KG1 (cell line): ENCODE measurements at places on chromosomes 16 and 17.
A peak's percentile ranks its signal among the peaks of the same experiment; 100 is the strongest.

- DNase-seq = no peak
Measured at GRCh38 chr16:11992008-11992584, 15.6 kb downstream of the SNX29 start.

GRCh38 chr16:3690470-3690928 is 26.8 kb downstream of the TRAP1 start:
- peak; percentile 37 for DNase-seq

DNA sequence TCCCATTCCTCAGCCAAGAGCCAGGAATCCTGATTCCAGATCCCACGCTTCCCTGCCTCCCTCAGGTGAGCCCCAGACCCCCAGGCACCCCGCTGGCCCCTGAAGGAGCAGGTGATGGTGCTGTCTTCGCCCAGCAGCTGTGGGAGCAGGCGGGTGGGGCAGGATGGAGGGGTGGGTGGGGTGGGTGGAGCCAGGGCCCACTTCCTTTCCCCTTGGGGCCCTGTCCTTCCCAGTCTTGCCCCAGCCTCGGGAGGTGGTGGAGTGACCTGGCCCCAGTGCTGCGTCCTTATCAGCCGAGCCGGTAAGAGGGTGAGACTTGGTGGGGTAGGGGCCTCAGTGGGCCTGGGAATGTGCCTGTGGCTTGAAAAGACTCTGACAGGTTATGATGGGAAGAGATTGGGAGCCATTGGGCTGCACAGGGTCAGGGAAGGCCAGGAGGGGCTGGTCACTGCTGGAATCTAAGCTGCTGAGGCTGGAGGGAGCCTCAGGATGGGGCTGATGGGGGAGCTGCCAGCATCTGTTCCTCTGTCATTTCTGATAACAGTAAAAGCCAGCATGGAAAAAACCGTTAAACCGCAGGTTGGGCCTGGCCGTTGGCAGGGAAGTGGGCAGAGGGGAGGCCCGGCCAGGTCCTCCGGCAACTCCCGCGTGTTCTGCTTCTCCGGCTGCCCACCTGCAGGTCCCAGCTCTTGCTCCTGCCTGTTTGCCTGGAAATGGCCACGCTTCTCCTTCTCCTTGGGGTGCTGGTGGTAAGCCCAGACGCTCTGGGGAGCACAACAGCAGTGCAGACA is at the start of gene SPN:
Gene SPN (plus strand): TSS at position 232 of the 791 bp plus-strand sequence. CDS start 482 bp downstream, at position 714.
- DNase-seq = peak; percentile 64

- peak; percentile 1 for DNase-seq
Measured at GRCh38 chr17:14790521-14790920, 474.6 kb downstream of the PMP22 start.

DNA sequence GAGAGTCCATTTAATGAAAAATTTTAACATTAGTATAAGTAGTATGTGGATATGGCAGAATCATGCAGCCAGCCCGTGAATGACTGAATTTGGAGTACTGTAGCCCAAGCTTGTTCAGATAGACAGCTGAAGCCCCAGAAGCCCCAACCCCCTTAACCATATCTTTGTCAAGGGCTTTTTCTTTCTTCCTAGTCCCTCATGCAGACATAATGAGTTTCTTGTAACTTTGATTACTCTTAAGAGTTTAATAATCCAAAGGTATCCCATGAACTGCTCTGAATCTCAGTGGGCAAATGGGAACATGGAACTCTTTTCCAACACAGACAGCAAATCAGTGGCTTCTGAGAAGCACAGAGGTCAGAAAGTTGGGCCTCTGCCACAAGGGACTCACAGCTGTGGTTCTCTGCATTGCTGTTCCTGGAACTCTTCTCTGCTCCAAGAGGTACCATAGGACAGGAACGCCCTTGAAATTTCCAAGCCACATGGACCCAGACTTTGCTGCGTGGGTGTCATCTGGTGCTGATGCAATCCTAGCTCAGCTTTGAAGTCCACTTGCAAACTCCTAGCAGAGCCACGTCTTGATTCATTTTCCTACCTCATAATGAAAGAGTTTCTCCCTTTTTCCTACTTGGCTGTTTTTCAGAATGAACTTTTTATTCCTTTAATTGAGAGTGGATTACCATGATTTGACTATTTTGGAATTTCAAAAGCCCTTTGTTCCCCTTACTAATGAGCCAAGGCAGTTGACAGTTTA is 18.1 kb downstream of the LYRM1 start:
- no peak for DNase-seq

GRCh38 chr16:22765479-22765878 is 48.5 kb upstream of the HS3ST2 start:
- no peak for DNase-seq

DNA sequence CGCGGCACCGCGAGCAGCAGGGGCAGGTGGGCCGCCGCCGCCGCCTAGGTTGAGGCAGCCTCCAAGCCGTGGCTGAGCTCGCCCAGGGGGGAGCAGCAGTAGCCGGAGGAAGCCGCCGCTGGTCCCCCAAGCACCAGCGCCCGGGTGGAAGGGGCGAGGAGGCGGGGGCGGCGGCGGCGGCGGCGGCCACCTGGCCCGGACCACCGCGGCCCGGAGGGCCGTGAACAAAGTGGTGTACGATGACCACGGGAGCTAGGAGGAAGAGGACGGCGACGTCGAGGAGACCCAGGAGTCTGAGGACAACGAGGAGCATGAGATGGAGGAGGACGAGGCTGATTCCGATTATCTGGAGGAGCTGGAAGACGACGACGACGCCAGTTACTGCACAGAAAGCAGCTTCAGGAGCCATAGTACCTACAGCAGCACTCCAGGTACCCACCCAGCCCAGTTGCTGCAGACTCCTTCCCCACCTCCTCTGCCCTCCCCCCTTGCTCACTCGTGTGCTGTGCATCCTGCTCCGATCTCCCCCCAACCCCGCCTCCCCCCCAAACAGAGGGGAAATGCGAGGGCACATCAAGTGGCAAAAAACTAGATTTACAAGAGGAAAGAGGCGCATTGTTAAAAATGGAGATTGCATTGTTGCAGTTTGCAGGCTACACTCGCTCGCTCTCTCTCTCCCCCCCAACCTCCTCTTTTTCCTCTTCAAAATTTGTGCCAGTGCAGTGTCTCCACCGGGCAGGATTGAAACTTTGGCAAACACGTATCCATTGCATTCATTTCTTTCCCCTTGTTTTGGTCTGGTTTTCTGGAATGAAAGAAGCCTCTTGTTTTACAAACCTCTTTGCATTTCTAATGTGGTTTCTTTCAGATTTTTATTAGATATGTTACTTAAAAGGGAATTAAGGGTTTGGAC is 41.8 kb upstream of the AMZ2 start:
- DNase-seq = no peak

- DNase-seq = no peak
Measured at GRCh38 chr17:78180083-78180482, 6.8 kb downstream of the TK1 start.

GRCh38 chr17:76268015-76268749 is 3.0 kb downstream of the UBALD2 start:
- peak; percentile 46 for DNase-seq

- no peak for DNase-seq
Measured at GRCh38 chr17:79609049-79609589, 1.7 kb downstream of the RBFOX3 start.

GRCh38 chr16:87044829-87045228 is 272.4 kb downstream of the C16orf95 start:
- no peak for DNase-seq

DNA sequence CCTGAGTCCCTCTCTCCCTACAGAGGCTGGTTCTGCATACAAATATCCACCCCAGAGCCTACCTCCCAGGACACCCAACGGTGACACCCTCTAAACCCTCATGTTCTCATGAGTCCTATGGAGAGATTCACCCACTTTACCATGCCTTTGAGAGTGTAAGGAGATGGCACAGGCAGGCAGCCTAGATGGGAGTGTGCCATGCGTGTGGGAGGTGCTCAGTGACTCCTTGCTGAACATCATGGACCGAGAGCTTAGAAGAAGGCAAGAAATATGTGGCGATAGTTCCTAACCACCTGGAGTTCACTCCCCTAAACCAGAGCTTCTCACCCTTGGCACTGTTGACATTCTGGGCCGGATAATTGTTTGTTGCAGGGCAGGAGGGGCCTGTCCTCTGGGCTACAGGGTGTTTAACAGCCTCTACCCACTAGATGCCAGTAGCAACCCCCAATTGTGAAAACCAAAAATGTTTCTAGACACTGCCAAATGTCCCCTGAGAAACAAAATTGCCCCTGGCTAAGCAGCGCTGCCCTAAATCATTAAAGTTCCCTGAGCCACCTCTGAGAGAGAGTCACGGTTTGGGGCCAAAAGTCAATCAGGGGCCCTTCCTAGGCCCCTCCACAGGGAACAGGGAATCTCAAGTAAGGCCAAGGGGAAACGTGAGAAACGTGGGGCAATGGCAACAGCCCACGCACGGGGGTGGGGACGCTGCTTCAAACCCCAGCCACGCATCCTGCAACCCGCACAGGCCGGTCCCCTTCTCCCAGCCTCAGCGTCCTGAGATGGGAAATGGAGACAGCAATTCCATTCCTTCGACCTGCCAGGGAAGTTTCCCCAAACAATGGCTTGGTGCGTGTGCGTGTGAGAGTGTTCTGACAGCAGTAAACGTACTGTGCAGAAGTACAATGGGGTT is 66.8 kb downstream of the C16orf78 start:
- peak; percentile 14 for DNase-seq

- no peak for DNase-seq
Measured at GRCh38 chr17:50739098-50739497, 19.7 kb downstream of the LUC7L3 start.

DNA sequence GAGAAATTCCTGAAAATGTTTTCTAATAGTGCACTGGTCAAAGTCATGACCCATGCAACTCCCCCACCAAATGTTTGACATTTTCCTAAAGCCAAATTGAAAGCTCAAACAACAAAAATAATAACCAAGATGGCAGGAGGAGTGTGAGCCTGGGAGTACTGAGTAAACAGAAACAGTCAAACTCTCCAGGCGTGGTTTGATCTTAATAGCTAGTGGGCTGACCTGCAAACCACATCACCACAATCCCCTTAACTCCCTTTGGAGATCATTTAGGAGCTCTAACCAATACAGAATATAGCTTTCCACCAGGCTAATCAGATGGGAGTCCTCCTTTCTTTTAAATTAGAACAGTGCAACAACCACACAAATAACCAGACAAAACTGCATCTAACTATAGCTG is 19.2 kb upstream of the MEIOC start:
- no peak for DNase-seq

DNA sequence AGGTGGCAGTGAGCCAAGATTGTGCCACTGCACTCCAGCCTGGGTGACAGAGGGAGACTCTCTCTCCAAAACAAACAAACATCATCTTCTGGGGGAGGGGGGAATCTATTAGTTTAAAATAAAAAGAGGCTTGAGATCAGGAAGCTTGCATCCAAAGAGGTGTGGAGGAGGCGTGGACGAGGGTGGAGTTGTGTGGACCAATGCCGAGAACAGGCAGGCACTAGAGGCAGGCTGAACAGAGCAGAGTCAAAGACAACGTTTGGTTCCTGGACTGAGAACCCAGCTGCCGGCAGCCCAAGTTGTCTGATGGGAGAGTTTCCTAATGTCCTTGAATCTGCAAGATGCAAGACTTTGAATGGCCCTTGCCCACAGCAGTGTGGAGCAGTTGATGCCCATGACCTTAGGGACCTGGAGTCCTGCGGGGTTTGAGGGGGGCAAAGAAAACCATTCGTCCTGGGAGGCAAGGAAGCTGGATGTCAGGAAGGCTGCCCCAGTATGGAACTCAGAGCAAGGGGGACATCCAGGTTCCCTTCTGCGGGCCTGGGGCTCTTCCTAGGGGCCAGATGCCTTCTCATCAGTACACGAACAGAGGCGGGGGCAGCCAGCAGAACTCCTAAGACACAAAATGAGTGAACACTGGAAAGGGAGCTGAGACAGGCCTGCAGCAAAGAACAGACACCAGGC is 9.2 kb downstream of the TBC1D16 start:
- no peak for DNase-seq

DNA sequence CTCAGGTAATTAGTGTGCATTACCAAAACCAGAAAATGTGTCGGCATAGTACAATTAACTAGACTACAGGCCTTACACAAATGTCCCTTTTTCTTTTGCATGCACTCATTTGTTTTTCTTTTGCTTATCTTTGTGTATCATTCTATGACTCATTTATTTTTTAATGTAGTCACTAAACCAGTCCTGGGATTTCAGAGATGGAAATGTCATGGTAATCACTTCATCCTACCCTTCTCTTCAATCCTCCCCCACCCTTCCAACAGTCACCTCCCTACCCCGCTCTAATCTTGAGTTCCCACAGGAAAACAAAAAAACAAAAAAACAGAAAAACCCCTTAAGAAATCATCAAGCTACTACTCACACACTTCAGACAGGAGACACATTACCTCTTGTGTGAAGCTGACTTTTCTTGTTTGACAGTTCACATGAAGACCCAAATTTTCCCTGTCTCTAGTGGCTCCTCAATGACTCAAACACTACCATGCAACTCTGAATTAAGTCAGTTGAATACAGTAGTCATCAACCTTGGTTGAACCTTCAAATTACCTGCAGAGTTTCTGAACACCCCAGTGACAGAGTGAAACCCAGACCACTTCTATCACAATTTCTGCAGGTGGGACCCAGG is 242.4 kb upstream of the SALL1 start:
- DNase-seq = no peak

DNA sequence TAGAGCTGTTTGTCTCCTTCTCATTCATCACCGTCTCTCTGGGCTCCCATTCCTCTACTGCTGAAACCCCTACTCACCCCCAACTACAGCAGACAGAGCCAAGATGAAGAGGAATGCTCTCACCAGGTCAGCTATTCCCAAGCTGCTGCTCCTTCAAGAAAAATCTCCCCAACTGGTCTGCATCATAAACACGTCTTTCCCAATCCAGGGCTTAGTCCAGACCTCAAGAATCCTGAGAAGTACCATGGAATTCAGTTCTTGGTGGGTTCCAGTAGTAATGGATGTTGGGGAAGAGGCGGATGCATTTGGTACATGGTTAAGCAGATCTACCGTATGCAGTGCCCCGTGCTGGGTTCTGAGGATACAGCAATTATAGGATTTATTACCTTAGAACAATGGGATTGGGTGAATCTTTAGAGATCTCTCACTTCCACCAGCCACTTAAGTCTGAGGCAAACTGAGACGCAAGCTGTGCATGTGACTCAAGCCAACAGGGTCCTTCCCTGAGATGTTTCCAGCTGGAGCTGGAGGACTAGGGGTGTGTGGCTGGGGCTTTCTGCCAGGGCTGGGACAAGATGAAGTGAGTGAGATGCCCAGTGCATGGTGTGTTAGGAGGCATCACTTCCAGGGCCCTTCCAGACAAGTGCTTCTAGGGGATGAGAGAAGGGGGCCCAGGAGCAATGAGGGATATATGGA is 232.7 kb upstream of the CDH5 start:
- DNase-seq = no peak
